Activated T-cell treated with anti-CD3 and anti-CD28 coated beads for 1 hour (primary cell): ENCODE measurements at places on chromosomes 16 and 17.

GRCh38 chr16:13153696-13154095, 252.3 kb downstream of the SHISA9 start:
- no peak for DNase-seq

GRCh38 chr16:60741810-60742209, 1294.4 kb downstream of the CDH8 start:
- DNase-seq, result no peak

DNA sequence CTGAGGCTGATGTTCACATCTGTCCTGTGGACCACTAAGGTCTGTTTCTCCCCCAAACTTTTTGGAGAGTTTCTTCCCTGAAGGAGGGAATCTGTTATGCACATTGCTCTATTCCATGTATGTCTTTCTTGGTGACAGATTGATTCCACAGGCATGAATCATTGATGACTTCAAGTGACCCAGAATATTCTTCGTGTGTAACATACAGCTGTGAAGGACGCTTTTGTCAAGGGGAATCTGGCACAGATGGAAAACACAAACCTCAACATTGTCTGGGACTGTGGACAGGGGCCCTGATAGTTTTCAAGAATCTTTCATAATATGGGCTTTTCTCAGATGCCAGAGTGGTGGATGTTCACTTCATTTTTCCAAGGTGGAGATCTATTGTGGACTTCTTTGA, 223.1 kb upstream of the MAF start:
- no peak for DNase-seq

GRCh38 chr17:48997827-48998586, 822 bp downstream of the IGF2BP1 start:
- DNase-seq, result no peak

GRCh38 chr17:49196520-49196919, 13.9 kb downstream of the GNGT2 start:
- no peak for DNase-seq

- DNase-seq, result no peak
Observed at GRCh38 chr17:8117367-8117979, 841 bp downstream of the ALOXE3 start.

DNA sequence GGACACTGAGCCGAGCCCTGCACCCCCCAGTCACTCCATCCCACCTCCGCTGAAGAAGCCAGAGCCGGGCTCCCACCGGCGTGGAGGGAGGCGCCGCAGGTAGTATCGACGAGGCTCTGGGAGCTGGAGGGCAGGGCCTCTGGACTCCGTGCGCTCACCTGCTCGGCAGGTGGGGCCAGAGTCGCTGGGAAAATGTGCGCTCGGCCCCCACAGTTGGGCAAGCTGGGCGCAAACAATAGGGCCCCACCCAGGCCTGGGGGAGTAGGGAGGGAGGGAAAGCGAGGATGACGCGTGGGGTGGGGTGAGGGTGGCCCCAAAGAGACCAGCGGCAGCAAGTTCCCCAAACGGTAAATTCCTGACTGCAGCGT, 668 bp downstream of the JUP start:
- no peak for DNase-seq

DNA sequence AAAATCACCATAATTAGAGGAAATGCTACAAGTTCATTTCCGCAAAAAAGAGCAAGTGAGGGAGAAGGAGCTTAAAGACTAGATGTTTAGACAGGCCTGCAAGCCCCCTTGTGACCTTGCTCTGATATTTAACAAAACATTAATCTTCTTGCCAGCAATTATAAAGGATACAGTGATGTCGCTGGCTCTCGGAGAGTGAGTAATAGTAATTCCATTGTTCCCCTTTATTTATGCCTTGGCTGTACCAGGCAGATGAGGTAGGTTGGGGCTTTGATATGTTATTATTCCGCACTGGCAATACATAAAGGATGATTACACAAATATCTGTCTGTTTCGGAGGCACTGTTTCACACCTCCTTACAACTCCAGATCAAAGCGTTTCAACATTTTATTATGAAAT, 204.8 kb upstream of the SALL1 start:
- DNase-seq, result no peak

DNA sequence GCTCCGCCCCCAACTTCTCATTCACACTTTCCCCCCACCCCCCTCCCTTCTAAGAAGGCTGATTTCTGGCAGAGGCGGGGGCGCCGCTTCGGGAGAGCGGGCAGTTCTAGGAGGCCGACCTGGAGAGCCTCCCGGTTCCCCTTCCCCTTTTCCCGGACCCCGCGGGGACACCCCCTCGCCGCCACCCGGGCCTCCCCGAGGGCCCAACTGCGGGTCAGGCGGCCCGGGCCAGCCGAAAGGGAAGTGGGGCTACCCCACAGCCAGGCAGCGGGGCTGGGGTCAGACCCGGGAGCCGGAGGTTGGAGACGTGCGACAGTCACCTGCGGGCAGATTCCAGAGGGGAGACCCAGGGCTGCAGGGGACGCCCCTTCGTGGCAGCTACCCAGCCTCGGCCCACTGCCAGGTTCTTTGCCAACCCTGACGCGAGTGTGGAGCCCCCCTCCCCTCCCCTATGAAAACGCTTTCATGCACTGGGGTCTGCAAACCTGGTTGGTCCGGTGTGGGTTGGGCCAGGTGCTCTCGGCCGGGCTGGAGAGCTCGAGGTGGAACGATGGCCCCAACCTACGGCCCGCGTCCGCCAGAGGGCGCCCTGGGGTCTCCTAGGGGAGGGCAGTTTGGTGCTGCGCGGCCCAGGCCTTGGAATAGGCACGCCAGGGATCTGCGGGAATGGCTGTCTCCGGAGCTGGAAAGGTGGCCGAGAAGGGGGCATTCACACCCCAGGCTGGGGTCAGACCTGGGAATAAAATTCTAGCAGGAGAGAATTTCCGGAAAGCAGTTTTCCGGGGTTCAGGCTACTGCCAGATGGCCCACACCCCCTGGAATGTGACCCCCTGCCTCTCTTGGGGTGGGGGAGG, 721 bp upstream of the SOCS3 start:
- DNase-seq, result peak; percentile 95

GRCh38 chr17:57125406-57125805, 40.4 kb downstream of the AKAP1 start:
- no peak for DNase-seq
